ENCODE measurements at places on chromosomes 16 and 17. TPM values are rescaled to one million over a fixed set of nuclear protein-coding genes. Genes with fewer than 3 reads are reported as not detected.

MYO15A gene
- 0.65 TPM for total RNA-seq

DNA sequence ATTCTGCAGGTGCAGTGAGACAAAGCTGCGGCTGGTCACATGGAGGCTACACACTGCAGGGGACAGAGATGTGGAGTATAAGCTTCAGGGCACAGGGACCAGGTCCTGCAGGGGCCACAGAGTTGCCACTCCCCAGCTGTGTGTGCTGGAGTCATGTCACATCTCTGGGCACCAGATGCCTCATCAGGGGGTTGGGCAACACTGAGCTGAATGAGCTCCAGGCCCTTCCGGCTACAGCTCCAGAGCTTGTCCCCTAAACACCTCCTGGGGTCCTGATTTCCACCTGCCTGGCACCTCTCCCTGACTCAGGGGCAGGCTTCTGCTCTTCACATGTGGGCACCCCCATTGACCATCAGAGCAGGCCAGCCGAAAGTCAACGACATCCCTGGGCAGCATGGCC, 32.5 kb downstream of the SPHK1 start:
- H3K27me3 ChIP-seq = no peaks in the 10 kb centered on the region

KRTAP9-3 gene
- not detected for total RNA-seq

GINS2 gene
- total RNA-seq = 1.5 TPM

DNA sequence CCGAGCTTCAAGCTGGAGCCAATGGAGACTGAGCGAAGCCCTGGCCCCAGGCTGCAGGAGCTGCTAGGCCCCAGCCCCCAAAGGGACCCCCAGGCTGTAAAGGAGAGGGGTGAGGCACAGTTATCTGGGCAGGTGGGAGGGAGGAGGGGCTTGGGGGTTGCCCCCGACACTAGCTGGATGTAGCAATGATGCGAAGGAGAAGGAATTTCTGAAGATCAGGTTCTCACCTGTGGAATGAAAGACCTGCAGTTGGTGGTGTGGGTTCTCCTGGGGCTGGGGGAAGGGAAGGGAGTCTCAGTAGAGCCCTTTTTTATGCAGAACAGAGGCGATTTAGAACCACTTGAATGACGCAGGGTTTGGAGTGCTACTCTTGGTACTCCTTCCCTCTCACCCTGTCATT, 1.8 kb downstream of the ZNF263 start:
- H3K27ac ChIP-seq = no peak overlapping the region
- H3K4me1 ChIP-seq = peaks cover 23% of the 10 kb centered on the region
- peak overlapping the region; percentile 92 for H3K4me3 ChIP-seq
- H3K27me3 ChIP-seq = no peaks in the 10 kb centered on the region
- DNase-seq = no peak

- H3K4me3 ChIP-seq = no peak overlapping the region
- no peak overlapping the region for H3K27ac ChIP-seq
- H3K4me1 ChIP-seq = no peaks in the 10 kb centered on the region
- H3K27me3 ChIP-seq = peaks cover 43% of the 10 kb centered on the region
- H3K36me3 ChIP-seq = peaks cover 2% of the 10 kb centered on the region
These were observed 23.6 kb downstream of the NTN1 start for GRCh38 chr17:9044772-9045463.

DNA sequence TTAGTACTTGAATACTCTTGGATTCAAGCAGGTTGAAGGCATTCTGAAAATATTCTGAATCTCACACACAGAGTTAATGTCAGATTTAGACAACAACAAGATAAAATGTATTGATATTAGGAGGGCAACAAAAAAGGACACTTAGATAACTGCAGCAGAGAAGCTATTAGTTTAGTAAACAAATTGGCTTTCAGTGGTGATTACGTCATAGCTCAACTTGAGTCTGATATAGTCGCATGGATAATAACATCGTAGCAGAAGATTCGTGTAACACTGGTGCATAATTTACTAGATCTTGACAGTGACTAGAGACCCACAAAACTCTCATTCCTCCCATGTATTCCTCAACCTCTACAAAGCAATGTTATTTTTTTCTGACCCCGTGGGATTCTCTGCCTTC, 268.3 kb downstream of the KCNJ2 start:
- no peak overlapping the region for H3K4me3 ChIP-seq
- H3K4me1 ChIP-seq = no peaks in the 10 kb centered on the region
- no peak for DNase-seq

DNA sequence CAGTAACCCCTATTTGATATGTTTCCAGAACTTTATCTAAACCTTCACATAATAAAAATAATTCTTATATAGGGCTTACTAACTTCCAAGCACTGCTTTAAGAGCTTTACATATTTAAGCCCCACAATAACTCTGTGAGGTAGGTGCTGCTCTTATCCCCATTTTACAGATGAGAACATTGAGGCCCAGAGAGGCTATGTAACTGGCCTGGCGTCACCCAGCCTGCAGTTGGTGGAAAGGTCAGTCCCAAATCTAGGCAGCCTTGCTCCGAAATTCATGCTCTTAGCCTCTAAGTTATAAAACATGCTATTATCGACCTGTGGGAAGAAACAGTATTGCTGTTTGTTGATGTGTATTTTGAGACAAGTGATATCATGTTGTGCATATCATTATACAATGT, 9.0 kb downstream of the NLRC5 start:
- peaks cover 4% of the 10 kb centered on the region for H3K36me3 ChIP-seq
- H3K4me3 ChIP-seq = peak overlapping the region; percentile 88
- peaks cover 65% of the 10 kb centered on the region for H3K4me1 ChIP-seq
- no peak for DNase-seq
- no peaks in the 10 kb centered on the region for H3K27me3 ChIP-seq
- H3K27ac ChIP-seq = peak overlapping the region; percentile 98

- no peak for DNase-seq
- peaks cover 33% of the 10 kb centered on the region for H3K4me1 ChIP-seq
- no peak overlapping the region for H3K27ac ChIP-seq
- H3K4me3 ChIP-seq = no peak overlapping the region
- H3K36me3 ChIP-seq = peaks cover 6% of the 10 kb centered on the region
These were observed 72.5 kb upstream of the BCAR1 start for GRCh38 chr16:75323933-75324332.

DNA sequence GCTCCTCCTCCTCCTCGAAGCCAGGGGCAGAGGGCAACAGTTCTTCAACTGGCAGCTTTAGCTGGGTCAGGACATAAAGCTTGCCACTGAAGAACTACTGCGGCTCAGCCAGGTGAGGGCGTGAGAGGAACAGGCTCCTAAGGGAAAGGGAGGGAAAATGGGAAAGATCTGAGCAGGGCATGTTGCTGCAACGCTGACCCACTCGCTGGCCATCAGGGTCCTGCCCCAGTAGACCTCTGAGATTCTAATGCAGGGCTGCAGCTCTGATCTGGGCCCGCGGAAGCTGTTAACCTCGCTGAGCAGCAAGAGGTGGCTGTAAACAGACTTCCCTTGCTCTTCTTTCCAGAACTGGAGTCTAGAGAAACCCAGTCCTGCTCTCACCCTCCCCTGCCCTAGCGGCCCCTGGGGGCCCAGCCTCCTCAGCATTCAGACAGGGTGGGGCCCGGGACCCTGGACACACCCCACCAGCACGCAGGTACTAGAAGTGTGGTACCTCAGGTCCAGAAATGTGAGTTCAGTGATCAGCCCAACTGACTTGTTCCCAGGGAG, 3.8 kb upstream of the TLCD2 start:
- no peaks in the 10 kb centered on the region for H3K36me3 ChIP-seq
- DNase-seq = no peak
- H3K27me3 ChIP-seq = no peaks in the 10 kb centered on the region
- H3K4me1 ChIP-seq = peaks cover 33% of the 10 kb centered on the region

DNA sequence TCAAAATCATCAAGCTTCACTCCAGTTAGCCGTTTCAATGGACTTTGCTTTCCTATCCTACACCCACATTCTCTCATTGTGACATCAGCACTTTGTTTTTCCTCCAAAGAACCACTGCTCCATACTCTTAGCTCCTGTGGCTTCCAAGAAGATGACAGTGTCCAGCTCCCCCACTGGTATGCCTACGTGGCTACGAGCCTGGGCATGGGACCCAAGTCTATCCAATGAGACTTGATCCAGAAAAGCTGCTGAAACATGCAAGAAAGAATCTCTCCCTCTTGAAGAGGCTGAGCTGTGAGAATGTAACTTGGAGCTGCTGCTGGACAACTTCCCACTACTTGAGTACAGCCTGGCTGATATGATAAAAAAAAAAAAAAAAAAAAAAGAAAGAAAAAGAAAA, 9.4 kb downstream of the TOX3 start:
- H3K4me1 ChIP-seq = no peaks in the 10 kb centered on the region
- H3K36me3 ChIP-seq = no peaks in the 10 kb centered on the region
- DNase-seq = no peak
- H3K27me3 ChIP-seq = no peaks in the 10 kb centered on the region

STH gene
- not detected for total RNA-seq

ZG16B gene
- not detected for total RNA-seq

TMEM92 gene
- total RNA-seq = not detected

PIGW gene
- 3.7 TPM for total RNA-seq

GRCh38 chr16:54400261-54400660, 113.7 kb upstream of the IRX3 start:
- H3K27me3 ChIP-seq = peaks cover 6% of the 10 kb centered on the region
- no peak overlapping the region for H3K27ac ChIP-seq
- H3K4me3 ChIP-seq = no peak overlapping the region
- no peaks in the 10 kb centered on the region for H3K4me1 ChIP-seq

UTS2R gene
- not detected for total RNA-seq

- DNase-seq = no peak
- peaks cover 36% of the 10 kb centered on the region for H3K4me1 ChIP-seq
- peak overlapping the region; percentile 88 for H3K27ac ChIP-seq
- peaks cover 3% of the 10 kb centered on the region for H3K36me3 ChIP-seq
- H3K4me3 ChIP-seq = no peak overlapping the region
- no peaks in the 10 kb centered on the region for H3K27me3 ChIP-seq
These were observed 14.0 kb downstream of the HSPB9 start for GRCh38 chr17:42136654-42137051.

- H3K36me3 ChIP-seq = peaks cover 13% of the 10 kb centered on the region
- peaks cover 59% of the 10 kb centered on the region for H3K4me1 ChIP-seq
- H3K27ac ChIP-seq = peak overlapping the region; percentile 90
- H3K4me3 ChIP-seq = no peak overlapping the region
- no peaks in the 10 kb centered on the region for H3K27me3 ChIP-seq
- DNase-seq = no peak
These were observed 5.8 kb downstream of the TRIM25 start for GRCh38 chr17:56908001-56908542.

Data from T-helper 17 cell (primary cell).